ENCODE measurements at places on chromosomes 1 and 21.

DNA sequence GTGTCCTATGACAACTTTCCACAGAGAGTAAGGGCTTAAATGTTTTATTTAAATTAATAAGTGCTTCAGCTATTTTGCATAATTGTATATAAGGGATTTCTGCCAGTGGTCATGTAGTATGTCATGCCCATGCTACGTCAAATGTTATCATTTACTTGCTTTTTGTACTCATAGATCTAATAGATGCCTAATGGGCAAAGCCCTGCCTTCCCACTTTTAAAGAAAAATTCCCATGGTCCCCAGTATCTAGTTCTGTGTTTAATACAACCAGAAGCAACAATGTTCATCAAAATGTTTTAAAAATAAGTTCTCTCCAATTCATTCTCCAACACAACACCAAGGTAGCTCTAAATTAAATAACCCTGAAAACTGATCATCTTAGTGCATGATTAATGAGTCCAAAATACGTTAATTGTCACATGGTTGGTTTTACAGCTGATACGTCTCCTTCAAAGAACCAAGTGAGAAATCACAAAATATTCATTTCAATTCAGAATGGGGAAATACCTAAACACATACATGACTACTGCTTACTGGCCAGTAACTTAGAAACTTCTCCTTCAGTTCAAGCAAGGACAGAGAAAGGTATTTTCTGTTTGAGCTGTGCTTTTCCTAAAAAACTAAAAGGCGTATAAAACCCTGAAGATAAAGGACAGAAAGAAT is 49.1 kb upstream of the SDC3 start:
- no peak for DNase-seq

GRCh38 chr1:119093721-119094120 is 46.7 kb downstream of the WARS2 start:
- DNase-seq, result no peak

DNA sequence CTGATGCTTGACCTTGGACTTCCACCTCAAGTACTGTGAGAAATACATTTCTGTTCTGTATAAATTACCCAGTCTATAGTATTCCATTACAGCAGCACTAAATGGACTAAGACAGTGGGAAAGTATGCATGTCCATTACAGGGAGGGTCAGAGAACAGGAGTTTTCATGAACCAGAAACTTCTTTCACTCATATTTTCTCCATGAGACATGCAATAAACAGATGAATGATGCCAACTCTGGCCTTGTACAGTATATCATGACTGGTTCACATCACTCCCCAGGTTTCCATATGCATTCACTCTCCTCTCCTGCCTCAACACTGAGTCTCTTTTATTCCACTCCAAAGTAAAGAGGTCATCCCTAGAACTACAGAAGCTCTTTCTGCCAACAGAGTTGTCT is 4.5 kb upstream of the IFI16 start:
- DNase-seq, result no peak

GRCh38 chr1:19739628-19740027 is 60.1 kb downstream of the TMCO4 start:
- no peak for DNase-seq

GRCh38 chr21:16651956-16652355 is 860.9 kb upstream of the CXADR start:
- DNase-seq, result no peak

- no peak for DNase-seq
These were observed 88.2 kb downstream of the CAMTA1 start for GRCh38 chr1:6873298-6874015.

DNA sequence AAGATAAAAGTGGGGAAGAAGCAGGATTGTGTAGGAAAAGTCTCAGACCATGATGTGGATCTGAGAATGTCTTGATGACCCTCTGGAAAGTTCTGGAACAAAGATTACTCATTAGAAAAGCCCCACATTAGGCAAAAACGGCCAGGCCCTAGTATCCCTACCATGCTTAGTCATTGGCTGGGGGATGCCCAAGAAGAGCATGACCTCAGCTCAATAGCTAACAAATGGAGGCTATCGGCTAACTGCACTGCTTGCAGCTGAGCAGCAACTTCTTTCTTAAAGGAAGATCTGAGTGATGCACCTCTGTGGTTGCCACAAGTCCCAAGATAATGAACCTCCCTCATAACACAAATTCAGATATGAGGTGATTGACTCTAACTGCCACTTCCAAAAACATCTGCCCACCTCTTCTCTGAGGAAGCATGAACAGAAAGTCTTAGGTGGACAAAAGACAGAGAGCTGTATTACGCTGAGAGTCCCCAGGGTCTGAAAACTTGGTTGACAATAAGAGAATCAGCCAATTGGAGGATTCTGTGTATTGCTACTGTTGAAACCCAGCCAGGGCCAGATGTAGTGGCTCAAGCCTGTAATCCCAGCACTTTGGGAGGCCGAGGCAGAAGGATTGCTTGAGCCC is 64.6 kb upstream of the AK4 start:
- no peak for DNase-seq

DNA sequence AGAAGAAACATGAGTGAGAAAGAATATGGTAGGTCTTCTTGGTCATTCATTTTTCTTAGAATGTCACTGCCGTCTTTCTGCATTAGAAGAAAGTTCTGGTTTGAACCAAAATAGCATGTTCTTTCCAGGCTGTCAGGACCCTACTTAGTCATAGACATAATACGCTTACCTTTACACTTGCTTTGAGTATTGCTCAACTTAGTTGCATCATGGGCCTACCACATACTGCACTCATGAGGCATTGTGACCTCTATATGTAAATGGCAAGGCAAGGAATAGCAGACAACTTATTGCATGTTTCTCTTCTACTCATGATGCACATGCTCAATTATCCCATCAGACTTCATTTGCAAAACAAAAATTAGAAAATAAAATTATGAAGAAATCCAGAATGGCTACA is 415.0 kb downstream of the HLX start:
- DNase-seq, result no peak

GRCh38 chr1:85322655-85323054 is 46.2 kb upstream of the BCL10 start:
- DNase-seq, result no peak

DNA sequence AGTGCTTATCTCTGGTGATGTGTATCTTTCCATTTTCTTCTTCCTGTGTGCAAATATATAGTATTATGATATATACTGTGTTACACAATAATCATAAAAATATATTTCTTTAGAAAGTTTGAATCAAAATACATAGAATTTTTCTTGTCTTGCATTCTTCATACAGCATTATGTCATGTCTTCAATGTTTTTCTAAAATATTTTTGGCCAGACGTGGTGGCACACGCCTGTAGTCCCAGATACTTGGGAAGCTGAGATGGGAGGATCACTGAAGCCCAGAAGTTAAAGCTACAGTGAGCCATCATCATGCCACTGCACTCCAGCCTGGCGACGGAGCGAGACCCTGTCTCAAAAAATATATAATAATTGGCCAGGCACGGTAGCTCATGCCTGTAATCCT is 41.6 kb downstream of the IL6R start:
- no peak for DNase-seq

- DNase-seq, result no peak
These were observed 22.8 kb downstream of the RAB7B start for GRCh38 chr1:205980237-205980870.

DNA sequence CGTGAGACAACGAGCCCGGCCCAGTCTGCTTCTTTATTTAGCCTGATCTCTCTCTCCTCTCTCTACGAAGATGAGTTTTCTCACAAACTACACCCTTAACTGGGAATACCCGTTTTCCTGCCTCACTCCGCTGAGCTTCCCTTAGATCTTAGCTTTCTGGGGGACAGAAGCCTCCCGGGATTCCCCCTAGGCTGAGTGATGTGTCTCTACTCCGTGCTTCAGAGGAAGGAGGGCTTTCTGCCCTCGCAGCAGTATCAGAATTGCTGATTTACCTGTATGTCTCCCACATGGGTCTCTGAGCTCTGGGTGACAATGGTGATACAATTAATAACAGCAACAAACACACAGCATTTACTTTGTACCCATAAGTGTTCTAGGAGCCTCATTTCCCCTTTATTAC is 1.0 kb downstream of the ZBTB17 start:
- no peak for DNase-seq

DNA sequence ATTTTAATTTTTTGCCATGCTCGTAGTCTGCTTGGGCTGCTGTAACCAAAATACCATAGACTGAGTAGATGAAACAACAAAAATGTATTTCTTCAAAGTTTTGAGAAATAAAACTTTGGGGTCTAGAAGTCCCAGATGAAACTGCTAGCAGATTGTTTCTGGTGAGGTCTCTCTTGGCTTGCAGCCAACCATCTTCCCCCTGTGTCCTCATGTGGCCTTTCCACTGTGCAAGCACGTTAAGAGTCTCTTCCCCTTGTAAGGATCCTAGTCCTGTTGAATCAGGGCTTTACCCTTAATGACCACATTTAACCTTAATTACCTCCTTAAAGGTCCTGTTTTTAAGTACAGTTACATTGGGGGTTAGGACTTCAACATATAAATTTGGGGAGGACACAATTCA is 86.6 kb downstream of the PTBP2 start:
- no peak for DNase-seq

- no peak for DNase-seq
These were observed 18.5 kb downstream of the WASF2 start for GRCh38 chr1:27471477-27471876.

DNA sequence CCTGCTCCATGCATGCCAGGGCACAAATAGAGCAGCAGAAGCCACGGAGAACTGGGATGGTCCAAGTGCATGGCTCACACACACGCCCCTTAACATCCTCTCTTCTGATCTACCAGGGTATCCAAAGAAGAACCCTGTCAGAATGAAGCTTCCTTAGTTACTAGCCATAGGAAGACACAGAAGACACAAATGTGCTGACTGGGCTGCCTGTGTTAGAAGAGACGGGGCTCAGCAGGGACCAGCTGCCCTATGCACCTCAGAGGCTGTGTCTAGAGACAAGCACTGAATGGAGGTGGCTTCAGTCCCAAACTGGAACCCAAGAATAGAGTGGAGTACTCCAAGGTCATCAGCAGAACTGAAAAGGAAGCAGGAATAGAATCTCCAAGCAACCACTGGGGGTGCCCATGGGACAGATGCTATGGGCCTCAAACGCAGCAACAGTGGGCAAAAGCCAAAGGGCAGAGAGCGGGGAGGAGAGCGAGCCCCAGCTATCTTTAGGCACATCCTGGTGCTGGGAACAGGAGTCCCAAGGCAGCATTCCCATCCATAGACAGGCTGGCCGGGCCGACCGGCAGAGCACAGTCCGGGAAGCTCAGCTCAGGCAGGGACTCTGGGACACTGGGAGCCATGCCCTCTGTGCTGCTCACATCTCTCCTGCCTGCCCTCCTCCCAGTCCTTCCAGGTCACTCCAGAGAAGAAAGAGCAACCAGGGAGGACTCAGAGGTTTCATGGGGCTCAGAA is 9.5 kb downstream of the SLC6A9 start:
- no peak for DNase-seq

- DNase-seq, result no peak
These were observed 30.9 kb upstream of the ID3 start for GRCh38 chr1:23590058-23590783.

DNA sequence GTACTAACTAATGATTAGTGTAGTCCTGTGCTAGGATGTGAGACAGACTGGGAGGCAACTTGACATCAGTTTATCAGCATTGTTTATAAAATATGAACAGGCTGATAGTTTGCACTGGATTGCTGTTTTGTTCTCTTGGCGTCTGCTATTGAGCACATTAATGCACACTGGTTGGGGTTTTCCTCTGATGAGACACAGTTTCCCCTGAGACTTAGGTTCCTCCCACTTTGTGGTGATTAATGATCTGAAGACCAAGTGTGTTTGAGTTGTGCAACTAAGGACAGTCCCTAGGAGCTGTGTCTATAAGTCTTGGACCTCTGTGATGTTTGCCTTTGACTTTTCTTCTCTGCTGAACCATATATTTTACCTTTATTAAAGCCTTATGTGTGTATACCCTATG is 1015.4 kb downstream of the AMY1C start:
- no peak for DNase-seq

DNA sequence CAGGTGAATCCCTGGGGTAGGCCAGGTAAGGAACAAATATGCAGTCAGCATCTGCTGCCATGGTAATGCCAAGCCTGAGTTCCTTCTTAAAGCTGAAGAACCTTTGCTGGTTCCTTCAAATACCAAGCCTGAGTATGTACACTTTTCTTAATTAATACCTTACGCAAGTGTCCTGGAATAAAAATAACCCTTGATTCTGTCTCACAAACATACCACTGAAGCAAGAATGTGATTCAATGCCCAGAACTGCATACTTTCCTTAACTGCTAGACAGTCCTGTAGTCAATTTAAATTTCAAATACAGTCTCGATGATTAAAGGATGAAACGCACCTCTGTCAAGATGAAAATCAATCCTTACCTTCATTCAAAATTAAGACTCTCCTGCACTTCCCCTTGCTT is 634.0 kb upstream of the CHRM3 start:
- DNase-seq, result no peak

GRCh38 chr1:154148807-154149206 is 6.1 kb downstream of the NUP210L start:
- no peak for DNase-seq

Measured in stimulated activated CD8-positive, alpha-beta memory T cell treated with anti-CD3 and anti-CD28 coated beads, Interleukin-2, amount 100 ng/mL, for 1 hour (primary cell).